NCI-H526 (cell line): ENCODE measurements at places on chromosomes 3 and 15.

DNA sequence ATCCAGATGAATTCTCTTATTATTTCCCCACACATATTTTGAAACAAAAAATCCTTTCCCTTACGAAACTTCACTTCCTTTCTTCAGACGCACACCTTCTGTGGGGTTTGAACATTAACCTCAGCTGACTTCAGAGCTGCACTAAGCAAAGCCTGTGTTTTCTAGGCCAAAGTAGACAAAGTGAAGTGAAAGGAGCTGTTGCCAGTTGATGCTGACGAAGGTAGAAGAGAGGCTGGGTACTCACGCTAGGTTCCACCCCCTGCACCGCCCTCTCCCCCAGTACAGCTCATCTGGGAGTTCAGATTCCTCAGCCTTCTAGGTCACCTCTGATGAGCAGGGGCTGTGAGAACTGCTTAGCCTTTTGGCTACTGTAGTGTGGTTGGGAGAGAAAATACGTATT lies 24.1 kb downstream of the DUT start:
- DNase-seq = no peak

DNA sequence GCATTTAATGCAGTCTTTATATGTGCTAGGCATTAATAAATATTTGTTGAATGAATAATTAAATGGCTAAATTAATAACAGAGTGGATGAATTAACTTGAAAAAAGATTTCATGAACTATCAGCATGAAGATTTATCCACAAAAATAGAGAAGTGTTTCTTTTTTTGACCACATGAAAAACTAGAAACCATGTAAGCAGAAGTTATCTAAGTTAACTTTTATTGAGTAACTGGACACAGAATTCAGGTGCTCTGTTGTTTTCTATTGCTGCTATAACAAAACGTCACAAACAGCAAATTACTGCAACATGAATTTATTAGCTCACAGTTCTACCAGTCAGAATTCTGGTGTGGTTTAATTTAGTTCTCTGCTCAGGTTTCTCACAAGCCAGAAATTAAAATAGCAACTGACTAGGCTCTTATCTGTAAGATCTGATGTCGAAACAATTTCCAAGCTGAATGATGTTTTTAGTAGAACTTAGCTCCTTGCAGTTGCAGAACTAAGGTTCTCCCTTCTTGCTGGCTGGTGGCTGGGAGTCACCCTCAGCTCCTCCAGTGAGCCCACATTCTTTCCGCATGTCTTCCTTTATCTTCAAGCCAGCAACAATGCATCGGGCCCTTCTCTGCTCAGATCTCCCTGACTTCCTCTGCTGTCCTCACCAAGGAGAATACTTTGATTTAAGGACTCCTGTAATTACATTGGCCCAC lies 810.2 kb upstream of the ALCAM start:
- DNase-seq = no peak

GRCh38 chr15:92879949-92880725 lies 20.0 kb upstream of the CHD2 start:
- no peak for DNase-seq

GRCh38 chr15:63458794-63459395 lies 45.5 kb upstream of the USP3 start:
- no peak for DNase-seq

GRCh38 chr3:119296727-119297122 lies 2.5 kb downstream of the ARHGAP31 start:
- no peak for DNase-seq

DNA sequence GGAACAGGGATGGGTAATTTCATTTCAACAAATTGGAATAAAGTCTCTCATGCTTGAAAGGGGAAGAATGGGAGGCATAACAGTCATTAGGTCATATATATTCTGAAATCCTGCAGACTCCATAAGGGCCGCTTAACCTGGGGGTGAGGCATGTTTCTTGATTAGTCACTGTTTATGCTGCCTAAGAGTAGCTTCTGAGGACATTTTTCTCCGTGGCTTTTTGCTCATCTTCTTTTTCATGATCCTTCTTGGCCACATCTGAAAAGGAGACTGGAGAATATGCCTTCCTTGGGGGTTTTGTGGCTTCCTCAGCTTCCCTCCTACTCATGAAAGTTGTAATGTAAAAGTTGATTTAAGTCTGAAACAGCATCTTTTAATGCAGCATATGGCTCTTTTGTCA lies 20.0 kb upstream of the CFAP20DC start:
- DNase-seq = no peak

DNA sequence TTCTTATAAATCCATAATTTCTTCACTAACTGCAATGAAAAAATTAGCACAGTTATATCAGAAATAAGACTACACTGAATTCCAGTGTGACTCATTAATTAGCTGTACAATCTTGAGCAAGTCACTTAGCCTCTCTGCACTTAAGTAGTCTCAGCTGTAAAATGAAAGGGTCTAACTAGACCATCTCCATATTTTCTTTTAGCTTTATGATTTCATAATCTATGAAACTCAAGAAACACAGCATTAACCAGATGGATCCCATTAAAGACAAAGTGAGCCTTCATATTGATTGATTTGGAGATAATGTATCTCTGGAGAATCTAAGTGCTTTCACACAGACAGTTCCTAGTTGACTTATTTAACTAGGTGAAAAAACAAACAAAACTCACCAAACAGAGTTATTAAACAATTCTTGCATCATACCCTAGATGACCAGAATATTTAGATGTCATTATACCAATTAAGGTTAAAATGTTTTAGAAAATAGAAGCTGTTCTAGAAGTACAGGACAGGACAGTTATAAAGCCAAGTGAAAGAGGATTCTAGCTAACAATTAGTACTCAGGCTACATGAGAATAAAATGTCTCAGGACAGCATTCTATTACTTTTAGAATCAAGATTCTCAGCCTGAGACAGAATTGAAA lies 11.2 kb downstream of the CSNK1G1 start:
- no peak for DNase-seq

GRCh38 chr3:113213896-113214587 lies 2.7 kb downstream of the BOC start:
- DNase-seq = no peak

DNA sequence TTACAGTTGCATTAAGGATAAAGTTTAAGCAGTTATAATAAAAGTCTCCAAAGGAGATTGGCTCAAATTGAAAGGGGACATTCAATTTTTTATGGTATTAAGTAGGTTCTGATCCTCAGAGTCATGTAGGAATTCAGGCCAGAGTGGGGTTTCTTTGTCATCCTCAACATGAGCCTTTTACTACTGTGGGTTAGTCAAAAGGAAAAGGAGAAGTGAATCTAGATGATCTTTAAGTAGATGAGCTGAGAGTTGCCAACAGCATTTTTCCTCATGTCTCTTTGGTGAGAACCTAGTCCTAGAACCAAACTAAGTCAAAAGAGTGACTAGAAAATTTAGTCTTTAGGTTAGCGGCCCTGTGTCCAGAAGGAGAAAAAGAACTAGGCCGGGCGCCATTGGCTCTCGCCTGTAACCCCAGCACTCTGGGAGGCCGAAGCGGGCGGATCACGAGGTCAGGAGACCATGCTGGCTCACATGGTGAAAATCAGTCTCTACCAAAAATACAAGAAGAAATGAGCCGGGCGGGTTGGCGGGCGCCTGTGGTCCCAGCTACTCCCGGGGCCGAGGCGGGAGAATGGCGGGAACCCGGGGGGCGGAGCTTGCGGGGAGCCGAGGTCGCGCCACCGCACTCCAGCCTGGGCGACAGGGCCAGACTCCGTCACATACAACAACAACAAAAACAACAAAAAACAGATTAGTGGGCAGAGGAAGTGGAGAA lies 4.2 kb upstream of the CHL1 start:
- DNase-seq = no peak

- no peak for DNase-seq
Observed at GRCh38 chr15:63979262-63979793, 67.0 kb downstream of the DAPK2 start.

GRCh38 chr3:65037861-65038260 lies 350.1 kb upstream of the ADAMTS9 start:
- DNase-seq = no peak

DNA sequence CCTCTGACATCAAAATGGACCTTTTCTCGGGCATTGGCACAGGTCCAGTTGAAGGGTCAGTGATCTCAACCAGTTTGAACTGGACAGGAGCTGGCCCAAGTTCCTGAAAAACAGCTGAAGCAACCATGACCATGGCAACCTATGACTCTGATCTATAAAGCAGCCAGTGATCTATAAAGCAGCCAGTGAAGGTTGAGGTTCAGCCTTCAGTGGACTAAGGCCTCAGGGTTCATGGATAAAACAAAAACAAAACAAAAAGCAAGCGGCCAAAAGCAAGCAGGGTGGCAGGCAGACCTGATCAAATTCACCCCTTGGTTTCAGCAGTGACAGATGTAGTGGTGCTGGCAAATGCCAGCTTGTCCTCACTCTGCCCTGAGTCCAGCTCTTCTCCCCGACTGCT lies 10.0 kb upstream of the CHRNB4 start:
- DNase-seq = no peak

GRCh38 chr3:182450942-182451787 lies 342.1 kb upstream of the ATP11B start:
- DNase-seq = no peak

DNA sequence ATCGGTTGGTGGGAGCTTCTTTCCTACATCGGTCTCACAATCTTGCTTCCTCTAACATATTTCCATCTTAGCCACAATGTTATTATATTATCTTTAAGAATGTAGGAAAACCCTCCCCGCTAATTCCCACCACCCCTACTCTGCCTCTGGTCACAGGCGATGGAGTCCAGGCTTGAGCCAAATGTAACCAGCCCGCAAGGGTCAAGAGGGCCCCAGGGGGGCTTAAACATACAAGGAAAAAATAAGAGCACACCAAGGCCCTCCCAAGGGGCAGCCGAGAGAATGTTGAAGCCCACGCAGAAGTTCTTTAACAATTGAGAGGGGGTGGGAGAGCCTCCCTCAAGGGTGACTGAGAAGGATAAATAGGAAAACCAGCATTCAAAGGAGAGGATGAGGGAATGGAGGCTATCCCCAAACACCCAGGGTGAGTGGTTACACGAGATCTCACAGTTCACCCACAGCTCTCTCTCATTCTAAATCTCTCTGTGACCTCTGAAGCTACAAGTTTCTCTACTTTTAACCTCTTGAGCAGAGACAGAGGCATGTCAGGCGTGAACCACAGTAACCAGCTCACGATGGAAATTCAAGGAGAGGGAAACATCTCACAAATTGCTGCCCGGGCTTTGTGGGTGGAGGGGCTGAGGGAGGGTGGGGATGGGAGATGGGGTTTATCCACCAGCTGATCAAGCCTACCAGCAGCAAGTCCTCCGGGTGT lies 31.4 kb upstream of the UACA start:
- DNase-seq = no peak

DNA sequence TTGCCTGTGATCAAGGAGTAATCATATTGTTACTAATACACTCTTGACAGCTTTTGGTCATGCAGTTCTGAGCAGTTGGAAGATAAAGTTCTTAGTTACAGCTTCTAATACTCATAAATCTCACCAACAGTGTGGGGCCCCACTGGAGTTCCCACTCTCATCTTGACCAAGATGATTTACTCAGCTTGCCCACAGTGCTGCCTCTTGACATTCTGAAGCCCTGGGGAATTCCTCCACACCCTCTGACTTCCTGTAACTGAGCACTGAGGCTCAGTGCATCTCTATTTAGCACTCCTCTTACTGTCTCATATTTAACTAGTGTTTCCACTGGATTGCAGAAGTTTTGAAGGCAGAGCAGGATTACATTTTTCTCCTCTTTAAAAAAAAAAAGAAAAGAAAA lies 1.9 kb upstream of the ARL6IP5 start:
- no peak for DNase-seq
